ENCODE measurements at places on chromosomes 5 and 9. TPM values are rescaled to one million over a fixed set of nuclear protein-coding genes. Genes with fewer than 3 reads are reported as not detected.

DNA sequence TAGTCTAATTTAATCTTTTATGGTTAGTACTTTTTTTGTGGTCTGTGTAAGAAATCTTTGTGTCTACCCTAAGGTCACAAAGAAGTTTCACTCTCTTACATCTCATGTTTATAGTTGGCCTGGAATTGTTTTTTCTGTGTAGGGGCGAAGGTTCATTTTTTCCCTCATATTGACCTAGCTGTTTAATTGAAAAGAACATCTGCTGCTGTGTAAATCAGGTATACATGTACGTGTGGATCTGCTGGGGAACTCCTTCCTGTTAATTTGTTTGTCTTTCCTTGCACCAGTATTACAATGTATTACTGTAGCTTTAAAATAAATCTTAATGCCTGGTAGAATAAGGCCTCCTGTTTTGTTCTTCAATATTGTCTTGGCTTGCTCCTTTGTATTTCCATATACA, 37.8 kb downstream of the EXOSC2 start:
- no peaks in the 10 kb centered on the region for H3K36me3 ChIP-seq
- DNase-seq, result no peak
- H3K4me1 ChIP-seq, result no peaks in the 10 kb centered on the region

The ZNF454 gene
- polyA plus RNA-seq, result 9.2 TPM

The CER1 gene
- polyA plus RNA-seq, result 0.78 TPM

DNA sequence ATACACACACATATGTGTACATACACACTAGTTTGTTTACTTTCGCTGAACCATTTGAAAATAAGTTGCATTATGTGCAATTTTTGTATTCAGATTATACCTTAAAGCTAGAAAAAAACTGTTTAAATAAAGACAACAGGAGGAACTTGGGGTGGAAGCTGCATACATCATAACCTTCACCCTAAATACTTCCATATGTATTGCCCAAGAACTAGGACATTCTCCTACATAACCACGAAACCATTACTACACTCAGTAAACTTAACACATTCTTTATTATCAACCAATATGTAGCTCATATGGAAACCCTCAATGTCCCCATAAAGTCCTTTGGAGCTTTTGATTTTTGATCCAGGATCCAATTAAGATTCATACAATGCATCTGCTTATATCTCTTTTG, 83.3 kb downstream of the GIN1 start:
- H3K4me3 ChIP-seq, result no peak overlapping the region
- no peak for DNase-seq
- H3K27ac ChIP-seq, result no peak overlapping the region
- H3K36me3 ChIP-seq, result peaks cover 6% of the 10 kb centered on the region

The DAB2IP gene
- 58.9 TPM for polyA plus RNA-seq

The CTSV gene
- polyA plus RNA-seq, result 3.2 TPM

DNA sequence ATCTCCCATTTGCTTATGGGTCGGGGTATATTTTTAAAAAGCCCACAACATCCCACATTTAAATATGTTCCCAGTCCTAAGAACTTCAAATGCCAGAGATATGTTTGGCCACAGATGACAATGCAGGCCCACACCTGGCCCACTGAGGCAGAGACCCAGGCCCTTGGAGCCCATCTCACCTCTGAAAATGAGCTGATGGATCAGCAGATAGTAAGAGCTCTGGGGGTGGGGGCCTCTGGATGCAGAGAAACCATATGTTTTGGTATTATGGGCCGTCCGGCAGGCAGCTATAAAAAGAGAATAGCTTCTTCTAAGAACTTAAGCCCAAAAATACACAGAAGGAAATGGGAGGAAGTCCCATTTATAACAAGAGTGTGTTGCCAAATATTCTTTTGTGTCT, 256.0 kb downstream of the GRIA1 start:
- no peak overlapping the region for H3K27ac ChIP-seq
- no peaks in the 10 kb centered on the region for H3K36me3 ChIP-seq
- H3K4me3 ChIP-seq, result no peak overlapping the region
- H3K4me1 ChIP-seq, result no peaks in the 10 kb centered on the region
- no peaks in the 10 kb centered on the region for H3K27me3 ChIP-seq
- DNase-seq, result no peak

DNA sequence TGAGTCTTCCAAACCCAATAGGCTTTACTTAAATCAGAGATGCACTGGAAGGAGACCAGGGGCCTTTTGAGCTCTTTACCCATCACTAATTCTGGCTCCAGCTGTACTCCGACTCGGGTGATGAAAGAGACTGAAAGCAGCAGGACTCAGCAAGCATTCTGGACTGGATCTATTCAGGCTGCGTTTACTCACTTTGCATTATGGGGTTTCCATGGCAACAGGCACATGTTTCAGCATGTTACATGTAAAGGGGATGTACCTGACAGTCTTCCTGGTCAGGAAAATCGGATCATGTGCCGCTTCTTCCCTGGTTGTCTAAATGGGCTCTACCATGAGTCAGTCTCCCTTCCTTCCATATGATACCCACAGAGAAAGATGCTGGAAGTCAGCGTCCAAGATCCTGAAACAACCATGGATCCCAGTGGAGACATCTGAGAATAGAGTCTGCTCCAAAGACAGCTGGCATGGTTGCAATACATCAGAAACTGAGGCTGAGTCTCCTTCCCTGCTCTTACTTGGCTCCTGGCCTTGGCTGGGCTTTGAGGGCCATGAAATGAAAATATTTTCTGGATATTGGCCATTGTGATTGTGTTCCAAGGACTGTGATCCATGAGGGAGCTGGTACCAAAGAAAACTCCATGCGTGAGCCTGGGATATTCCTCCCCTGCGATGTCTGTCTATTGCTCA, 102.5 kb upstream of the TNC start:
- peak overlapping the region; percentile 57 for H3K27ac ChIP-seq
- no peaks in the 10 kb centered on the region for H3K36me3 ChIP-seq
- peaks cover 16% of the 10 kb centered on the region for H3K4me1 ChIP-seq
- DNase-seq, result no peak

DNA sequence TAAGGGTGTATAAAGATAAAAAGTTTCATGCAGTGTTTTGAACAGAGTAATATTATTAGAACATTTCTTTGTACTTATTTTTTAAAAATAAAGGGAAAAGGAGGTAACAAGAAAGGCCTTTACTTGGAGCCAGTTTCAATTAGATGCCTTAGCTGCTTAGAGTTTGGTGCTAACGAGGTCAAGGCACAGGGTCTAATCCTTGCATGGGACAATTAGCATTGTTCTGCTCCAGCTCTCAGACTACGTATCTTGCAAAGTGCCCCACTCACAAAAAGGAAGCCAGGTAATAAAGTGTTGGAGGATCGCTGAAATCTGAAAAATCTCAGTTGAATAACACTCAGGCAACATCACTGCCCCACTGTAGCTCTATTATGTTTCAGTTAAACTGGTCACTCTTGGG, 2011.3 kb downstream of the EFNA5 start:
- no peaks in the 10 kb centered on the region for H3K4me1 ChIP-seq
- no peaks in the 10 kb centered on the region for H3K36me3 ChIP-seq
- no peaks in the 10 kb centered on the region for H3K27me3 ChIP-seq

The MAMDC2 gene
- polyA plus RNA-seq, result 2.2 TPM

- DNase-seq, result no peak
- no peak overlapping the region for H3K4me3 ChIP-seq
- no peaks in the 10 kb centered on the region for H3K4me1 ChIP-seq
- H3K36me3 ChIP-seq, result no peaks in the 10 kb centered on the region
- H3K27ac ChIP-seq, result no peak overlapping the region
- no peaks in the 10 kb centered on the region for H3K27me3 ChIP-seq
Measured at GRCh38 chr5:37628876-37629275, 211.0 kb downstream of the GDNF start.

DNA sequence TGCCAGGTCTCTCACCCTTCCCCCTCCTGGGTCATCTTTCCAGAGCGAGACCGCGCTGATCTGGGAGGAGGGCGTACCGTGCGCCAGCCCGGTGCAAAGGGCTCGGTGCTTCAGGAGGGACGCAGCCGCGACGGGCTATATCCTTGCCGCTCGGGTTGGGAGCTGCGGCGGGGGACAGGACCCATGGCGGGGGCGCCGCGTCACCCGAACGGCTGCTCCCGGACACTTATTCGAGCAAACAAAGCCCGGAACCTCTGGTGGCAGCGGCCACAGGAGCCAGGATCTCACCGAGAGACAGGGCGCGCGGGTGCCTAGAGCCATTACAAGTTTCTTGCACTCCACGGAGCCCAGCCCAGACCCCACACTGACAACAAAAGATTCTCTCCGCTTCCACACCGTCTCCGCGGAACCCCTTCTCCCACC, 1.3 kb downstream of the SEMA6A start:
- no peak for DNase-seq
- no peaks in the 10 kb centered on the region for H3K27me3 ChIP-seq
- H3K4me1 ChIP-seq, result peaks cover 7% of the 10 kb centered on the region
- H3K27ac ChIP-seq, result peak overlapping the region; percentile 88
- H3K4me3 ChIP-seq, result peak overlapping the region; percentile 93

Measured in spinal cord (tissue), 10 donors.